Breast epithelium (tissue), 4 donors: ENCODE measurements at places on chromosomes 5 and 9.

DNA sequence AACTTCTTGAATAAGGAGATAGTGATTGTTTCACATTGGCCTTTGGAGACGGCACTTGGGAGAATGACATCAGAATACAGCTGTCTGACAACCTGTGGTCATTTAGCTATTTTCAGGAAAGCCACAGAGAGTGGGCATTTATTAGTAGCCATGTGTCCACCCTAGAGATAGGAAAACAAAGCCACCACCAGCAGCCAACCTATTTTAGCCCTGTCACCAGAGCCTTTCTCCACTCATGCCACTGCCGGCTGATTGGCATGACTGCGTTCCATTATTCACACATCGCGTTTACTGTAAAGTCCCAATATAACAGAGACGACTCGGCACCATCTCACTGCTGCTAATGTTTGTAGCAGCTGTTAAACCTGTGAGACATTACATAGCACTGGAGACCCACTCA is 330.1 kb downstream of the NDUFS4 start:
- no peak for DNase-seq

- DNase-seq: no peak
Measured at GRCh38 chr5:123454259-123454911, 31.2 kb upstream of the CEP120 start.

GRCh38 chr9:37184905-37185867 is 64.8 kb downstream of the ZCCHC7 start:
- DNase-seq: no peak

GRCh38 chr5:55160493-55161209 is 680 bp downstream of the GPX8 start:
- DNase-seq: no peak

DNA sequence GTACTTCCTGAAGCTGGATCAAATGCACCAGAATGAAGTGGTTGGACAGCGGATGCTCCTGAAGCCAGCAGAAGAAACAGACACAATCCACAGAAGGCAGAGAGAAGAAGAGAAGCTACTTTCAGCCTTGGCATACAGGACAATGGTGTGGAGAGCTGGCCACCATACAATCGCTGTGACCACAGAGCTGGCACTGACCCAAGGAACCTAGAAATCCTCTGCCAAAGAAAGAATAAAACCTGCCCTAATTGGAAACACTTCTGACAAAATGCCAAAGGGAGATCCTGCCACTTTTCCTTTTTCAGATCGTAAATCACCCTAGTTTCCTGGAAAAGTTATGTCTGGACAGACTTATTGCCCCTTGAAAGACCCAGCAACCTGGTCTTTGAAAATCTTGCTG is 77.8 kb downstream of the BAAT start:
- DNase-seq: no peak

DNA sequence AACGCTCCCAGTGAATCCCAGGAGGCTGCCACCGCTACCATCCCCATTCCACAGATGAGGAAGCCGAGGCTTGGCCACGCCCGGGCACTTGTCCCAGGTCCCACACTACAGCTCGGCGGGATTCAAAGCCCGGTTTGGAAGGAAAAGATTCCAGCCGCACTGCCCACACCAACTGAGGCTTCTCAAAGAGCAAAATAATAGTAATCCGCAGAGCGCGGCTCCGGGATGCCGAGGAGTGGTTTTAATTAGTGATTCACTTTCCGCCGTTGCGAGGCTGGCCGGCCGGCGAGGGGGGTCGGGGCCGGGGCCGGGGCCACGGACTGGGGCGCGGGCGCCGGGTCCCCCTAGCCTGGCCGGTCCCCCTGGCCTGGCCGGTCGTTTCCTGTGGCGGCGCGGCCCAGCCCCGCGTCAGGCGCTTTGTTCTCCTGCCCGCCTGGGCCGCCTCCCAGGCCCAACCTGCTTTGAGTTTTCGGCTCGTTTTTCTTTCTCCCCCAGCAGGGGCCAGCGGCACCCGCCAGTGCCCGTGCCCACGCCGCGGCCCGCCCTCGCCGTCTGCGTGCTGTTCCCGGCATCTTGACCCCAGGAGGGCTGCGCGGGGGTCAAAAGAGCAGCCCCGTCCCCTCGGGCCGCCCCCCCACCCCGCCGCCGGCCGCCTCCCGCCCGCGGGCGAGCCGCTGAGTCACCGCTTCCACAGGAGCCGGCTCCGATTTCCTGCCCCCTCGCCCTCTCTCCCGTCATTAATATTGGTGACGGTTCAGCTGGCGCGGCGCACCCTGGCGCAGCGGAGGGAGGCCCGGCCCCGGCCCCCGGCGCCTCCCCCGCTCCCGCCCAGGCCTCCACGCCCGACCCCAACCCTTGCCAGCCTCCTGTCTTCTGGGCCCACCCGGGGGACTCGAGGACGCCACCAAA is 31.2 kb downstream of the FGF18 start:
- DNase-seq: no peak

- no peak for DNase-seq
Measured at GRCh38 chr9:23394189-23394588, 431.9 kb downstream of the ELAVL2 start.

- no peak for DNase-seq
Measured at GRCh38 chr9:111943746-111944145, 47.1 kb downstream of the UGCG start.

DNA sequence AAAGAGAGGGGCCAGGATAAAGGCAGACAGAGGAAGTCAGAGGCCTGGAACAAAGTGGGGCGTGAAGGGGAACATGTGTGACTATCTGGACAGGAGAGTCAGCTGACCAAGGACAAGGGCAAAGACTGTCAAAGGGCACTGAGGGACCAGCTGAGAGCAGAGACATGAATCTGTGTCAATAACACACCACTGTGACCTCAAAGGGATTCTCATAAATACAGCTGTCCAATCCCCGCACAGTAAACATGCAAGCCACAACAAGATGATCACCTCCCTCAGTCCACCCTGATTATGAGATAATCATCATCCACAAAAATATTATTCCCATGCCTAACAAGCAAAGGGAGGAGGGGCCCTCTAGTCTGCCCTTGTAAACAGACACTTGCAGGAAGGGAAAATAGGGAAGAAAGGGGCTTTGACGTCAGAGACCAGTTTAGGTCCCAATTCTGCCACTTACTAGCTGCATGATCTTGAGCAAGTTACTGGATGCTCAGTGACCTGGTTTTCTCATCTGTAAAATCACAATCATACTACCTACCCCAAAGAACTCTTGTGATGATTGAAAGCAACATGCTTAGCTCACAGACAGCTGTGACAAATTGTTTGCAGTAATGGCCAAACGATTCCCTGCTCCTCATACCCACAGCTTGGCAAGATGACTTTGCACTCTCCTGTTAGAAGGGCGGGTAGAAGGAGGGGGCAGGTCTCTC is 41.8 kb downstream of the RAPGEF1 start:
- no peak for DNase-seq
